Effector memory CD8-positive, alpha-beta T cell (primary cell): ENCODE measurements at places on chromosomes 11 and 22.

- DNase-seq: no peak
- H3K4me1 ChIP-seq: peaks cover 10% of the 10 kb centered on the region
- H3K27me3 ChIP-seq: no peaks in the 10 kb centered on the region
- H3K4me3 ChIP-seq: no peak overlapping the region
These were observed 327.0 kb downstream of the ETS1 start for GRCh38 chr11:128260398-128260797.

- H3K27me3 ChIP-seq: no peaks in the 10 kb centered on the region
- no peak overlapping the region for H3K27ac ChIP-seq
- DNase-seq: no peak
- H3K36me3 ChIP-seq: no peaks in the 10 kb centered on the region
- H3K4me1 ChIP-seq: no peaks in the 10 kb centered on the region
- no peak overlapping the region for H3K4me3 ChIP-seq
These were observed 65.3 kb downstream of the ARFGAP2 start for GRCh38 chr11:47111318-47111804.

GRCh38 chr22:39148026-39148726, 4.3 kb downstream of the CBX7 start:
- peak overlapping the region; percentile 88 for H3K27ac ChIP-seq
- peak overlapping the region; percentile 53 for H3K4me3 ChIP-seq
- peaks cover 37% of the 10 kb centered on the region for H3K36me3 ChIP-seq
- DNase-seq: no peak
- H3K4me1 ChIP-seq: peaks cover 50% of the 10 kb centered on the region

- H3K36me3 ChIP-seq: no peaks in the 10 kb centered on the region
- no peaks in the 10 kb centered on the region for H3K27me3 ChIP-seq
- no peaks in the 10 kb centered on the region for H3K4me1 ChIP-seq
- H3K4me3 ChIP-seq: no peak overlapping the region
These were observed 37.0 kb downstream of the PC start for GRCh38 chr11:66920978-66921784.

DNA sequence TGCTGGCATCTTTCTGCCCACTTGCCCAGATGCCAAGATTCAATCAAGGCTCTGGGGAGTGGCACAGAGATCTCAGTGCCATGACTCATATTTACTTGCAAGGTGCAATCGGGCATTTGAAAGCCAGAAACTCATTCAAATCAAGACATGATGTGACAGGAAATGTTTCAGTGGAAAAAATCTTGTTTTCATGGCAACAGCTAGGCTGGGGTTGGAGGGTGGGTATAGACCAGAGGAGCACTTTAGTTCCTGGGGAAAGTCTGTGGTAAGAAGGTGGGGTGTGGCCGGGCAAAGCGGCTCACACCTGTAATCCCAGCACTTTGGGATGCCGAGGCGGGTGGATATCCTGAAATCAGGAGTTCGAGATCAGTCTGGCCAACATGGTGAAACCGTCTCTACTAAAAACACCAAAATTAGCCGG, 1.2 kb downstream of the MAJIN start:
- peaks cover 6% of the 10 kb centered on the region for H3K27me3 ChIP-seq
- no peak for DNase-seq
- no peak overlapping the region for H3K27ac ChIP-seq
- H3K4me3 ChIP-seq: peak overlapping the region; percentile 18
- peaks cover 6% of the 10 kb centered on the region for H3K4me1 ChIP-seq
- peaks cover 3% of the 10 kb centered on the region for H3K36me3 ChIP-seq

DNA sequence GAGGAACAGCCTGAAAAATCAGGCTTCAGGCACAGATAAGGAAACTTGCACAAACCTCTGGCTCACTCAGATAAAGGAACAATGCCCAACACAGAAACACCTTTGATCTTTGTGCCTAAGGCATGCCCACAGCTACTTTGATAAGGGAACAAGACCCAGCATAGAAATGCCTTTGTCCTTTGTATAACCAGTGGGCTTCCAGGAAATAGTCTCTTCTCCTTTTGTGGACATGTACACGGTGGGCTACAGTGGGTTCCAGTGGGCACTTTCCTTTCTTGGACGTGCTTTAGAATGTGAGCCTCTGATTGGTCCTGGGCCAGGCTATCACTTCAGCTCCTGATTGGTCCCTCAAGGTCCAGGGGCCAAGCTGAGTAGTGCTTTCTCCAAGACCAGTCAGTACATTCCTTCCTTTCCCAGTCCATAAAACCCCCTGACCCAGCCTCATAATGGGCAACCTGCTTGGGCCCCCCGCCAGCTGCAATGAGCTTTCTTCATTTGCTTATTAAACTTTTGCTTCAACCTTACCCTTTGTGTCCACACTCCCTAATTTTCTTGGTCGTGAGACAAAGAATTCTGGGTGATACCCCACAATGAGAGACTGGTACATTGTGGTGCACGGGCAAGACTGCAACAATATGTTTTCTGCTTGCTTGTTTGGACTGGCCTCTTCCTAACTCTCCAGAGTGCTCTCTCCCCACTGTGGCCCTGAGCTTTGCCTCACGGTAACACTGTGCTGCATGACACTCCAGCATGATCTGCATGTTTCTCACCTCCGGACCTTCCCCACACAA, 1.7 kb upstream of the CABIN1 start:
- H3K4me1 ChIP-seq: peaks cover 14% of the 10 kb centered on the region
- H3K27ac ChIP-seq: no peak overlapping the region
- no peak overlapping the region for H3K4me3 ChIP-seq
- no peak for DNase-seq
- H3K27me3 ChIP-seq: no peaks in the 10 kb centered on the region
- H3K36me3 ChIP-seq: peaks cover 15% of the 10 kb centered on the region

DNA sequence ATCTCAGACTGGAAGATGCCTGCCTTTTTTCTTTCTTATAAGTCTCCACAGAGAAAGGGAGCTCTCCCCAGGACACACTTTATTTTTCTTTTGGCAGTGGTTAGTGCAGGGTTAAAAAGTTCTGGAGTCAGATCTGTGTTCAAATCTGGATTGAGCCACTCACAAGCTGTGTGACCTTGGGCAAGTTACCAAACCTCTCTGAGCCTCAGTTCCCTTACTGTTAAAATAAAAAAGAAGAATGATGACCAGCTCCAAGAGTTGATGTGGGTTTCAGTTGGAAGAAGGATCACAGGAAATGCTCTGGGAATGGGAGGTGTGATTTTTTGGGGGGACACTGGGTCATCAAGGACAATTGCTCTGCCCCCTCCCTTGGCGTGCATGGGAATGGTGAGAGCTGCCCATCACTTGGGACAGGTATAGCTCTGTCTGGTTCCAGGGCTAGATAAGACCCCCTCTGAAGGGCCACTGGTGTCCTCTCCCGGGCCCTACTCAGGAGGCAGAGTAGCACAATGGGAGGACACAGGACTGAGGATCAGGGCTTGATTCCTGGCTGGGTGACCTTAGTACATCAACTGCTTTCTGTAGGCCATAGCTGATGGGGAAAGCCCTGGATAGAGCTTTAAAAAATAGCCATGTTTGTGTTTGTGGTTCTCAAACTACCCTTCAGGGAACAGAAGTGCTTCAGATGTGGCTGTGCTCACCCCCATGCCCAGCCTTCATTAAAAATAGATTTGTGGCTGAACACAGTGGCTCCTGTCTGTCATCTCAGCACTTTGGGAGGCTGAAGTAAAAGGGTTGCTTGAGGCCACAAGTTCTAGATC, 228.3 kb downstream of the MIAT start:
- no peaks in the 10 kb centered on the region for H3K4me1 ChIP-seq
- H3K36me3 ChIP-seq: peaks cover 4% of the 10 kb centered on the region
- H3K27ac ChIP-seq: no peak overlapping the region
- H3K27me3 ChIP-seq: no peaks in the 10 kb centered on the region
- no peak overlapping the region for H3K4me3 ChIP-seq

DNA sequence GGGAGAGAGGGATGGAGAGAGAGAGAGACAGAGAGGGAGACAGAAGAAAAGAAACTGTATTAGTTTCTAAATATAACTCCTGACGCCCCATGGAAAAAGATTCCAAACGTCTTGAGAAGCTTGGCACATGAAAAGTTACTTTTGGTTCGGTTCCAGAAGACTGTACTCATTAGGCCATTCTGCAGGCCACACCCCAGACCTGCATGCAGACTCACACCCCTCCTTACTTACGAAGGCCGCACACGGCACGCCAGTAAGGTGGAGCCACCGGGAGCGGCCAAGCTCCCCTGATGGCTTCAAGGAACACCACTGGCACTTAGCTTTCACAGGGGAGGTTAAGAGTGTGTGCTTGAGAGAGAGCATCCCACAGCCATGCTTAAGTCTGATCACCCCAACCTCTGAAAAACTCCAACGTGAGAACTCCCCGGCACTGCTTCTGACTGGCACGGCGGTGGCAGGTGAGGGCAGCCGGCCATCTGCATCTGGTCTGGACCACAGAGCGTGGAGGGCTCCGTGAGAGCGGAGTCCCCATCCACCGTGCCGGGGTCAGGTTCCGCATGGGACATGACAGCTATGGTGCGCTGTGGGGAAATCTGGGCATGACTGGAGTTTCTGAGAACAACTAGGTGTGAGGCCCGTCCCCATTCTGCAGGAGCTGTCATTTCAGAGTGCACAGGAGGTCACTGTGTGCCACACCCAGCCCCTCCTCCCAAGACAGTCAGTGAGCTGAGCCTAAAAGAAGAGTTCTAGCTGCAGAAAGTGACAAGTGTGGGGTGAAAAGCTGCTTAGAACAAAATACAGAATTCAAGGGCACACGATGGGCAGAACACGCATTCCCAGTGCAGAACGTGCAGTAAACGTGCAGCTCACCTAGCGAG, 62.4 kb downstream of the MYH9 start:
- no peak overlapping the region for H3K4me3 ChIP-seq
- H3K27ac ChIP-seq: peak overlapping the region; percentile 96
- peaks cover 43% of the 10 kb centered on the region for H3K4me1 ChIP-seq
